Activated CD8-positive, alpha-beta T cell treated with anti-CD3 and anti-CD28 coated beads for 36 hours (primary cell): ENCODE measurements at places on chromosomes 2 and 18.

- DNase-seq: no peak
These were observed 24.2 kb upstream of the COX7A2L start for GRCh38 chr2:42385225-42385624.

- no peak for DNase-seq
These were observed 54.7 kb downstream of the MYO1B start for GRCh38 chr2:191299866-191300265.

DNA sequence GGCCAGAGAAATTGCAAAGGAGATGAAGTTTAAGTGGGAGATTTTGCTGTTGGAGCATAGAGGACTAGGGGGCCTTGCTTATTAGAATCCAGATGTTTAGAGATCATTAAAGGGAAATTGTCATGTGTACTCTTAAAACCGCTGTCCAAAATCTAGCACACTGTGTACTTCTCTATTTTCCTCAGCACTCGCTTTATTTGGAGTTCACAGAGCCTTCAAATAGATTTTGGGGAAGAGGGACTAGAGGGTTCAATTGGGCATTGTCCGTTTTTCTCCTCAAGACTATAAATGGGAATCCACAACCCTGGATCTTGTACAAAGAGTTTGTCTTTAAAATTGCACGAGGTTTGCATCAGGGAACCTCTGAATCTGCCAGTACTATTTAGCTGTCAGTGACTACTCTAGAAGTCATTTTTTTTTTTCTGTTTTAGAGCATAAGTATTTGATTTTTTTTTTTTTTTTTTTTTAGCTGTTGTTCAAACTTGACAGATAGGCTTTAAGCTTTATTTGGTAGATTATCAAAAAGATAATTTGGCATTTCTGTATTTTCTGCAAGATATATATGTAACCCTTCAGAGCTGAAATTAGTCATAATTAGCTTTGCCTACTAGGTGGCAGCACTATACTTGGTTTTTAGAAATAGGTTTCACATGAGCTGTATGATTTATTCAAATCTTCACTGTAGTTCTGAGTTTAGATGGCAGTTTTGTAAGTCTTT is 14.2 kb downstream of the PMS1 start:
- DNase-seq: no peak

DNA sequence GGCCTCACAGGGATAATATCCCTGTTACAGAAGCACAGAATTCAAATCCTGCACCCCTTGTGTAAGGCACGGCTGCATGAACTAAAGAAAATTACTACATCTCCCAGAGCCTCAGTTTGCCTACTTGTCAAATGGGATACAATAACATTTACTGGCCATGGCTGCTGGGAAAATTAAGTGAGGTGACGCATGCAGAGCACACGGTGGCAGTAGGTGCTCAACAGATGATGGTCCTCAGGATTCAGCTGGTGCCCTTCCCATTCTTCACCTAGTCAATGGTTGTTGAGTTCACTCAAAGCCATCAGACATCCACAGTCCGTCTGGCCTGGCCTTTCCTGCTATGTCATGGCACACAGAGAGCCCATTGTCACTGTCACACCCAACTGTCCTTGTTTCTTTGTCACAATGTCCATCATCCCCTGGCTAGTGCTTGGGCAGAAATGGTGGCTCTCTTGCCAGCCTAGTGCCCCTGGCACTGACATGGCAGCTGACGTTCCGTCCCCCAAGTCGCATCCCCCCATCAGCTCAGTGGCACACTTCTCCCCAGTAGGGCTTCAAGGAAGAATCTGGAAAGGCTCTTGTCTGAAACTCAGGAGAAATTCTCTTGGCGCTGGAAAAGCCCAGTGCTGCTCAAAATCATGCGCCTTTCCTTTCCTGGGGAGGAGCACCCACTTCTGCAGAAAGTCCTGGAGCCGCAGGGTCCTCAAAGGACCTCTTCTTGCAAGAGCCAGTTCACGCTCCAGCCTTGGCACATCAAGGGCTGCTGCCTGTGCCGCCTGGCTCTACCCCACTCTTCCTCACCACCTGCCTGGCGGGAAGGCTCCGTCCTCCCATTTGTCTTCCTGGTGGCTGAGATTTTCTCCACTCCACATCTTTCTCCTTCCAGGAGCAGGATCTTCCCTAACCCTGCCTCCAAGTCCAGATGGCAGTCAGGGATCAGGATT is 55.9 kb upstream of the SLC66A3 start:
- DNase-seq: no peak

GRCh38 chr2:196259507-196260481 is 88.4 kb upstream of the STK17B start:
- peak; percentile 75 for DNase-seq

DNA sequence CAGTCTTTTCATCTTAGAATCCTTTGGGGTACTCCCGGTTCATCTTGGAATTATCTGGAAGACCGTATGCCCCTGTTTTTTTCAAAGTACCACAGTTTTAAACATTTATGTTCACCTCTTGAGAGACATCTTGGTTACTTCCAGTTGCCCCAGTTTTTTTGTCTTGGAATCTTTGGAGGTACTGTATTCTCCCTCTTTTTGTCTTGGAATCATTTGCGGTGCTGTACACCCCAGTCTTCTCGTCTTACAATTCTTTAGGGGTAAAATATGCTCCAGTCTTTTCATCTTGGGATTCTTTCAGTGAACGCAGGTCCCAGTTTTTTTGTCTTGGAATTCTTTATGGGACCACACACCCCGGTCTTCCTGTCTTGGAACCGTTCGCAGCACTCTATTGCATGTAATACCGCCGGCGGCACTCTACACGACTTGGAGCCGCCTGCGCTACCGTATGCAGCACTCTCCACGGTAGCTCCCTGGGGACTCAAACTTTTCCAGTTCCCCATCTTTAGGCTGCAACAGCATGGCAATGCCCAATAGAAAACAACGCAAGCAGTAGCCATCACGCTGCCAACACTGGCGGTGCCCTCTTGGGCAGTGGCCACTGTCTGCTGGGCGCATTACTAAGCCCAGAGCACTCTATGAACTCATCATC is 21.2 kb upstream of the ZDBF2 start:
- DNase-seq: no peak

GRCh38 chr2:56540916-56541315 is 357.1 kb downstream of the CCDC85A start:
- DNase-seq: no peak

GRCh38 chr18:65439188-65439587 is 311.6 kb upstream of the CDH7 start:
- DNase-seq: no peak

DNA sequence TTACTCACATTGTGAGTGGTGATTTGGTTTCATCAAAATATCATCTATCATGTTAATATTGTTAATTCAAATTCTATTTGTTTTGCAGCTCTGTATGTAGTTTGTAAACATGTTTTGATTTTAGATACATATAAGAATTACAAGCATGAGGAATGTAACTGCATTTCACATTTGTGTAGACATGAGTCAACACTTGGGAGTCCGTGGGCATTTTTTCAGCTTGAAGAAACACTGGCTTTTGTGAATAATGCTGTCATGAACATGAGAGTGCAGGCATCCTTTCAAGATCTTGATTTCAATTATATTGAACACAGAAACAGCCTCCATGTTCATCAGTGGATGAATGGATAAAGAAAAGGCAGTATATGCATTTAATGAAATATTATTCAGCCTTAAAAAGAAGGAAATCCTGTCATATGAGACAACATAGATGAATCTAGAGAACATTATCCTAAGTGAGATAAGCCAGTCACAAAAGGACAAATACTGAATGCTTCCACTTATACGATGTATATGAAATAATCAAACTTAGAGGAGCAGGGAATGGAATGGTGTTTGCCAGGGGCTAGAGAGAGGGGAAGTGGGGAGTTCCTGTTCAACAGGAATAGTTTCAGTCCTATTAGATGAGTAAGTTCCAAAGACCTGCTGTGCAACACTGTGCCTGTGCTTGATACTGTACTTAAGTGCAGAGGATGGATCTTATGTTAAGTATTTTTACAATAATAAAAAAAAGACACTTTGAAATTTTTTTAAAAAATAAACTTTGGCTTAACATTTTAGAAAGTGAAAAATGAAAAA is 194.9 kb downstream of the LRATD1 start:
- DNase-seq: no peak

DNA sequence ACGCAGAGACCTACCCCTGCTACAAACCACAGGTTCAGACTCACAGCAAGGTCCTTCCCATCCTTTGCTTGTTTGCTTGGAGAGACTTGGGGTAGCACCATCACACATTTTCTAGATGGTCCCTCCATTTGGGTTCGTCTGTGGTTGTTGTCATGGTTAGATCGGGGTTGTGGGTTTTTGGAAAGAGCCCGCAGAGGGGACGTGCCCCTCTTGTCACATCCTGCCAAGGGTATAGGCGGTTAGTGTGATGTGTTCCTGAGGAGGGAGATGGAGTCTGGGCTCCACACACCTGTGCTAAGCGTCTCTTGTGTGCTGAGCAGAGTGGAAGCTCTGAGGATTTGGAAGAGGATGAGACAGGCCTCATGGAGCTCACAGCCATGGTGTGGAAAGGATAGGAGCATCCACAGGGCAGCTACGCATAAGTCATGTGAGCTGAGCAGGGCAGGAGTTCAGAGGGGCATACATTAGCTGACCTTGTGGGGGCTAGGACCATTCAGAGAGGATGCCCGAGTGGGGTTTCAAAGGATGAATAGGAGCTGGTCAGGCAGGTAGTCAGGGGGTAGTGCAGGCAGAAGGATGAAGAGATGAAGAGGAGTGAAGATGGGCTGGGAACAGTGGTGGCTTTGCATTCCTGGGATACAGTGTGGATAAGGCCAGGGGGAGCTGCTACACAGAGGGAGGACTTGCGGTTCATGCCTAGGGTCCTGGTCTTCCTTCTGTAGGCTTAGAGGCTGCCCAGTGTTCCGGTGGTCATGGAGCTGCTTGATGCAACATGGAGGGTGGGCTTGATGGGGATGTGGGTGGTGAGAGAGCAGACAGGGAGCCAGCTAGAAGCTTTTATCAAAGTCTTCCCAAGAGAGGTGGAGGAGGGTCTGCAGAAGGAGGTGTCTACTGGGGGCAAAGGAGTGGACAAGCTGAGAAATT is 62.9 kb downstream of the ACKR3 start:
- DNase-seq: no peak

- no peak for DNase-seq
These were observed 34.3 kb upstream of the ATP6V1B1 start for GRCh38 chr2:70901227-70902066.

DNA sequence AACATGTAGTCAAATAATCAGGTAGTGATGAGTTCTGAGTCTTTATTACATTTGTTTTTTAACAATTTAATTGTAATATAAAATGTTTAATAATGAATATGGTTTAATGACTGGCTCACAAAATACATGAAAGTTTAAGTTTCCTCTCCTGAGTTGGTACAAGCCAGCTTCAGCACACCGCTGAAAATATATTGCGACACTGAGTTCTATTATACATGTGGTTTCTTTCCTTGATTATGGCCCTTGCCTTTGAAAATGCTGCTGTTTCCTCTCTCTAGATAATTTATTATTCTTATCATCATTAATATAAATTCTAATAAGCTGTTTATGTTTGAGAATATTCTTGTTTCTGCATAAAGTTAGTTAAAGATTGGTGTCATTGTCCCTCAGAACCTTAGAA is 249.3 kb downstream of the PARD3B start:
- DNase-seq: no peak

- DNase-seq: no peak
These were observed 40.8 kb downstream of the RTN4 start for GRCh38 chr2:55009277-55010060.

DNA sequence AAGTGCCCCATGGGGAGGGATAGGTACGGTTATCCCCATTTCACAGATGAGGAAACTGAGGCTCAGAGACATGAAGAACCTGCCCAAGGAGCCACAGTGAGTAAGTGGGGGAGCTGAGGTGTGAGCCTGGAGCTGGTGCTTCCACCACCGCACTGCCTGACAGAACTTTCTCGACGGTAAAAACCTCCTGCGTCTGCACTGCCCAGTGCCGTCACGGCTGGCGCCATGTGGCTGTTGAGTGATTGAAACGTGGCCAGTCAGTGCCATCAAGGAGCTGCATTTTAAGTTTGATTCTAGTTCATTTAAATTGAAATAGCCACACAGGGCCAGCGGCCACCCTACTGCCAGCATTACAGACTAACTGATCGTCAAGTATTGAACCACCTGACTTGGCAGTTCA is 217.1 kb downstream of the AGAP1 start:
- no peak for DNase-seq

DNA sequence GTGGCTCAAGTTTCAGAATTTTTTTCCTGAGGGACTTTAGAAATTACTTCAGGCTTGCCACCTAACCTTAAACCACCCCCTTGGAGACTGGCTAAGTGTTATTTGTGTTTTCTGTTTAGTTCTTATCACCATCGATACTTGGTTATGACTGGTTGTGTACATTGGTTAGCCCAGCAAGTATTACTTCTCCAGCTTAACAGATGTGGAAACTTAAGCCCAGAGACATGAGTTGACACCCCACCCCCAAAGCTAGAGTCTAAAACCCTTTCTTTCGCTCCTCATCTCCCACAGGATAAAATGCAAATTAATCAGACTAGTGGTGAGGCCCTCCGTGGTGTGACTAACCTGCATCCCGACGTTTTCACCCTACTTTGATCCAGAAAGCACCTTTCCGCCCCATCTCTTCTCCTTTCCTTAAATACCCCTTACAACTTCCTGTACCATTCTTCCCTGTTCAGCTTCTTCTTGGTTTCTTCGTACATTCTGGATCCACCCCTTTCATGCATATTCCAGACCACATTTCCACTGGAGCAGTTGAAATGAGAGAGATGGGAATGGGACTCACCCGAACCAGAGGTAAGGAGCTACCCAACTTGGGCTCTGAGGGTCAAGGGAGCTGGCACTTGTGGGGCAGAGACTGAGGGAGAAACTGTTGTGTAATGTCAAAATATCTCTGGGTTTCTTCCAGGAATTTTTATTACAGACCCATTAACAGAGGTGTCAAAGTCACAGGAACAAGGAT is 819 bp upstream of the MAP3K2 start:
- peak; percentile 33 for DNase-seq

DNA sequence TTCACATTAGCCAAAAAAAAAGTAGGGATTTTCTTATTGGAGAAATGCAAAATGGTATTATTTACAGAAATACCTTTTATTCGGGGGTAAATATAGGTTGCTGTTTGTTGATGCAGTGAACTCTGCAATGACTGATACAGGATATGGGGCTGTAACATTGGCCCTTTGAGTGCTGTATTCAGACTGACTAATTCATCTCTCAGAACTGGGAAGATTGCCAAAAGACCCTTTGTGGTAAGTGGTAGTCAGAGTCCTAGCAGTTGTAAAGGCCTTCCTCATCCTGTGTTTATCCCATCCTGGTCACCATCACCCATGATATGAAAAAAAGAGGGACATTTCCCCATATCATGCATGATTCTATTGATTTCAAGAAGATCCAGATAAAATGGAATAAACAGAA is 14.0 kb upstream of the DCC start:
- DNase-seq: no peak

- no peak for DNase-seq
These were observed 62.6 kb upstream of the HS6ST1 start for GRCh38 chr2:128380961-128381938.

GRCh38 chr2:12493031-12493513 is 223.7 kb upstream of the TRIB2 start:
- DNase-seq: peak; percentile 32

- DNase-seq: no peak
These were observed 214.6 kb downstream of the RDH14 start for GRCh38 chr2:18345848-18346247.
